GM23338 (cell line): ENCODE measurements at places on chromosomes 12 and 14.

DNA sequence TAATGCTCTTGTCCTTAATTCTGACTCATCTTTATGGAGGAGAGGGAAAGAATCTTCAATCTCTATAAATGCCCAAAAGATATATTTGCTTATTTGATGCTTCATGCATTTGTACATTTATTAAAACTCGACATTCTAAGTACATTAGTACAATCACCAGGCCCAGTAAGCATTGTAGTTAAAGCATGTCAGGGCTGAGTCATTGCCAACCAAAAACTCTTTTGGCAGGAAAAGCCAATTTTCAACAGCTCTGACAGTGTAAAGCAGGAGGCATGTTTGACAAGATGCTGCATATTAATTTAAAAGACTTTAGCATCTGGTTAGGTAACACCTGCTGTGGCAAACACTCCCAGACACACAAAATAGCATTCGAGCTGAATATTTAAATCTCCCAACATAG, 290.9 kb downstream of the PPFIA2 start:
- no peaks in the 10 kb centered on the region for H3K4me1 ChIP-seq
- no peak overlapping the region for H3K4me3 ChIP-seq
- no peaks in the 10 kb centered on the region for H3K36me3 ChIP-seq
- DNase-seq, result no peak
- H3K27ac ChIP-seq, result no peak overlapping the region

- H3K27me3 ChIP-seq, result no peaks in the 10 kb centered on the region
- H3K36me3 ChIP-seq, result no peaks in the 10 kb centered on the region
- peak; percentile 61 for DNase-seq
- no peak overlapping the region for H3K4me3 ChIP-seq
- H3K27ac ChIP-seq, result 0 out of 2 replicates have a peak overlapping the region, but pooled peaks have one; percentile 16
Measured at GRCh38 chr12:56462565-56462964, 5.8 kb upstream of the SPRYD4 start.

DNA sequence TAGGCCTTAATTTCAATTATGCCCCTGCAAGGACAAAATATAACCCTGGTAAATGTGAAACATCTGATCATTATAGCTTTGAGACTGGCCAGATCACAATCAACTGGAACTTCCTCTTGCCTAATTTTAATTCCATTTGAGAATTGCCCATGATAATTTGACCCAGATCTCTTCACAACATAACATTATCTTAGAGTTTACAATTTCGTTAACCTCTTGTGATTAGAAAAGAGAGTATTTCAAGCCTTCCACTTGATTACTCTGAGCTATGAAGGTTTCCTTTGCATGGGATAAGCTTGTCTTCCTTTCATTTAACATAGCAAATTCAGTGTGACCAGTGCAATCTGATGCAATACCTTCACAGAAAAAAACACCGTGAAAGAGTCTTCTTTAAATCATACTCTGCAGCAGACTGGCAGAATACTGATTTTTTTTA, 143.6 kb downstream of the DUSP6 start:
- H3K27ac ChIP-seq, result no peak overlapping the region
- no peak for DNase-seq
- no peaks in the 10 kb centered on the region for H3K36me3 ChIP-seq
- no peaks in the 10 kb centered on the region for H3K27me3 ChIP-seq
- H3K4me1 ChIP-seq, result peaks cover 8% of the 10 kb centered on the region; the same call in 1 of the 2 replicates

GRCh38 chr14:21024585-21025370, at the start of gene NDRG2:
TSS of gene NDRG2 (minus strand) at chr14:21025061. CDS start at chr14:21023315, 1,746 bp downstream.
- peak; percentile 95 for DNase-seq
- H3K4me3 ChIP-seq, result peak within 1 kb of the TSS; percentile 70
- peaks cover 30% of the 10 kb centered on the region for H3K27me3 ChIP-seq
- H3K36me3 ChIP-seq, result no peaks in the 10 kb centered on the region

- no peak overlapping the region for H3K27ac ChIP-seq
- H3K27me3 ChIP-seq, result no peaks in the 10 kb centered on the region
- no peaks in the 10 kb centered on the region; the same call in 1 of the 2 replicates for H3K36me3 ChIP-seq
- DNase-seq, result no peak
Measured at GRCh38 chr14:71206123-71206522, 298.9 kb downstream of the PCNX1 start.

DNA sequence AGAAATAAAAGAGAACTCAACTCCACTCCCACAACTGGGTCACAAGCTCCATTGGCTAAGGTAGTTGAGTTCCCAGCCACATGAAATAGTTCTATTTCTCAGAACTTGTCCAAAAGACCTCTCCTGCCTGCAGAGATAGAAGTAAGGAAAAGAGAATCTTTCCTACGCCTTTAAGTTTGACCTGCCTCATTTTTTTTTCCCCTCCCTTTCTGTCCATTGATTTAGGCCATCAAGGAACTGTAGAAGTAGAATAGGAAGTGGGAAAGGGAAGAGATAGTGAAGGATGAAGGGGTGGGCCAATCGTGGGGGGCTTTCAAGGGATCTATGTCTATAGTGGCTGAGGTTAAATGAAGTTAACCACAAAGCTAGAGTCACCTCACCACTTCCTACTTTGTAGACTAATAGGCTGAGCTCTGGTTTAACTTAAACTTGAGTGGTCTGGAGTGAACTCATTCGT, 13.9 kb upstream of the NUDT4 start:
- H3K4me1 ChIP-seq, result peaks cover 7% of the 10 kb centered on the region; the same call in 1 of the 2 replicates
- no peak for DNase-seq
- H3K27me3 ChIP-seq, result no peaks in the 10 kb centered on the region
- H3K4me3 ChIP-seq, result no peak overlapping the region
